Chondrocyte (in vitro differentiated cells): ENCODE measurements at places on chromosomes 1 and 21. TPM values are rescaled to one million over a fixed set of nuclear protein-coding genes. Genes with fewer than 3 reads are reported as not detected.

The SELENBP1 gene
- 5.7 to 11.1 TPM (median 8.9 TPM) in 3 replicates for total RNA-seq

The PTAFR gene
- total RNA-seq, result 0.07 to 0.10 TPM in 2 of 3 replicates, not detected in the other

The CFHR1 gene
- total RNA-seq, result not detected in 3 replicates

GRCh38 chr1:217331698-217332097 is 299.2 kb downstream of the GPATCH2 start:
- DNase-seq, result no peak

DNA sequence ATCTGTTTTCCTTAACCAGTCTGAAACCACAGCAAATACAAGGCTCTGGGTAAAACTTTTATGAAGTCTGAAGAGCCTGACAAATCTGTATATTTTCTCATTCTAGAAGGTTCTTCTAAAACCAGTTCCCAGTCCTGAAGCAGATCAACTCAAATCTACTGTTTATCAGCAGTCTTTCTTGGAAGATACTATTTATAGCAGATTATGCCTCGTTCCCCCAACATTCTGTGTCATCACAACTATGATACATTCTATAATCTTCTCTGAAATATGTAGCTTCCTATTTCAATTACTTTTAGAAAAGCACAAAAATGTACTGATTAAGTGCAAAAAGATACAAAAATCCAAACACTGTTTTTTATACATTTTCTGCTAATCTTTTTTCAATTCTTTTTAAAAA is 67.5 kb downstream of the NIBAN1 start:
- no peak for DNase-seq

GRCh38 chr1:26409191-26409807 is 1.3 kb upstream of the LIN28A start:
- DNase-seq, result no peak

GRCh38 chr1:30804822-30805221 is 47.2 kb upstream of the LAPTM5 start:
- no peak for DNase-seq

DNA sequence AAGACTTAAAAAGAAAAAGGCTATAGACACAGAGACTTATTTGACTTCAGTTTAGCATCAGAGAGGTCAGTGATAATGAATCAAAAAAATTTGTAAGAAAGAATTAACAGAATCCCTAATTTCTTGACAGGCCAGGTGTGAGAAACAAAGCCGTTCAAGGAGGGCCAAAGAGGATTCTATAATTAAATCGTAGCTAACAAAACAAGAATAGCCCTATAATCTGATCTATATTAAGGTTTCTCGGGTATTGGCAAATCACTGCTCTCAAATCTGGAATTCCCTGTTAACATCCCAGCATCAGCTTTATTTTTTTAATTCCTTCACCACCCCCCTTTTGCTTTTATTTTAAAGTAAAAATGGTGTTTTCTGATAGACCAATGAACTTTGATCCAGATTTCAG is 60.3 kb downstream of the PUM1 start:
- DNase-seq, result no peak

The ORC1 gene
- 0.95 to 5.1 TPM (median 1.2 TPM) in 3 replicates for total RNA-seq

GRCh38 chr1:215865060-215865459 is 298.0 kb downstream of the KCTD3 start:
- DNase-seq, result no peak

DNA sequence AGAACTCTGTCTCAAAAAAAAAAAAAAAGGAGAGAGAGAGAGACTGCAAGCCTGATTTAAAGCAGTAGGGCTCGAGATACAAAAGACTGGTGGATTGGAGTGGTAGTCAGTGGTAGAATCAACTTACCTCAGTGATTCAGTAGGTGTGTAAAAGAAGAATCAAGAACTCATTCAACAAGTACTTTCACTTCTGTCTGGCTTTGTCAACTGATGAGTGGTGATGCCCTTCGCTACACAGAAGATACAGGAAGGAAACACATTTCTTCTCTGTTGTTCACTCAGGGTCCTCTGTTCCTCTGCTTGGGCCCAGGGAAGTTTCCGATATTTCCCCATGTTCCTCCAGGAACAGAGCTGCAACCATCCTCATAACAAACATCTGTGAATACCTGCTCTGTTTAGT is 68.6 kb upstream of the COG2 start:
- DNase-seq, result no peak

The CCDC24 gene
- total RNA-seq, result 5.4 to 6.8 TPM (median 6.3 TPM) in 3 replicates

The HUNK gene
- 0.92 to 1.7 TPM (median 1.6 TPM) in 3 replicates for total RNA-seq

GRCh38 chr1:59457786-59458185 is 160.9 kb downstream of the FGGY start:
- no peak for DNase-seq

The CAMK2N1 gene
- 8.7 to 13.2 TPM (median 12.9 TPM) in 3 replicates for total RNA-seq

- no peak for DNase-seq
Observed at GRCh38 chr1:152034654-152035538, 1.9 kb downstream of the S100A11 start.

- no peak for DNase-seq
Observed at GRCh38 chr1:107273515-107273914, 132.7 kb downstream of the NTNG1 start.

GRCh38 chr1:21174654-21175323 is 1.9 kb downstream of the EIF4G3 start:
- no peak for DNase-seq

The KRTAP12-3 gene
- not detected in 3 replicates for total RNA-seq

- no peak for DNase-seq
Observed at GRCh38 chr1:163870666-163871065, 548.9 kb downstream of the NUF2 start.

The RCAN3 gene
- 14.5 to 16.2 TPM (median 15.2 TPM) in 3 replicates for total RNA-seq

DNA sequence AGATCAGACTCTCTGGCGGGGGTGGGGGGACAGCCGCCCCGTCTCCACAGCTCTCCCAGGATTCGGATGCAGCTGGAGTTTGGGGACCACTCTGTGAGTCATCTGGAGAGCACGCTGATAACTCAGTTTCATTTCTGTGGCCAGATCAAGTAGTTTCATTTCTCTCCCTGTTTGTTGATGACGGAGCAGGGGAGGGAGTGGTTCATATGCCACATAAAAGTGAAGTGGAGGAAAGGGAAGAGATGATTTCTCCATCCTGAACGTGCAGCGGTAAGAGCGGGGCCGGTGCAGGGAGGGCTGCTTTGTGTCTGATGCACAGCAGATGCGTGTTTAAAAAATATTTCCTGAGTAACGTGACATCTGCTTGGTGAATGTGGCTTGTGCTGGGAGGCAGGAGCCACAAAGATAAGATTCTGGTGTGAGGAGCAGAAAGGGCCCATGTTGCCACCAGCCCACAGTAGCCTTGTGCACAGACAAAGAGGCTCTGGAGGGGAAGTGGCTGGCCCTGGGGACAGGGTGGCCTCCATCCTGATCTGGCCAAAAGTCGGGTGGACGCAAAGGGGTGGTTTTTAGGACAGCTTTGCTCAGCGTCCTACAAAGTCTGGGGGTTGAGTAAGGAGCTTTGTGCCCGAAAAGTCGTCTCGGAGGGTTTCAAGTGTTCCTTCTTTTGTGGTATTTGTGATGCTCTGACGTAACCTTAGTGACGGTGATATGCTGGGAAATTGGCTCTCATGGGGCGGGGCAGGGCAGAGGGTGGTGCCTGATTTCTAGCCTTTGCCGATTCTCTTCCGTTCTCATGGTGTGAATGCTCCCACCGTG is at the start of gene MX2:
TSS of gene MX2 (plus strand) at position 242 of the 819 bp plus-strand sequence. CDS start 14,880 bp downstream, outside the sequence.
- no peak for DNase-seq

GRCh38 chr1:52550447-52550846 is 2.4 kb downstream of the TUT4 start:
- no peak for DNase-seq

DNA sequence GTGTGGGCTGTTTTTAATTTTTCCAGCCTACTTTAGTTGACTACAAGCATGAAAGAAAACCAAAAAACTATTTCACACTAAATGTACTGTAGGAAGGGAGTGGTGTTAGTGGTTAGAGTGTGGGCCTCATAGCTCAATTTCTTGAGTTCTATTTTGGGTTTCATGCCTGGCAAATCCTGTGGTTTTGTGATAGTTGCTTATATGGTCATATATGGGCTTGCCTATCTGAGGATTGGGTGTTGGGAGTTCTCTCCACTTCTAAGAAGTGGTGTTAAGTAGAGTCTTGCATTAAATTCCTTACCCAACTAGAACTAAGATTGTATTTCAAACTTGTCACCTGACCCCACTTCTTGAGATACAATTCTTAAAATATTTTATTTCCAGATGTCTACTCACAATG is 37.8 kb upstream of the COL11A1 start:
- DNase-seq, result no peak

DNA sequence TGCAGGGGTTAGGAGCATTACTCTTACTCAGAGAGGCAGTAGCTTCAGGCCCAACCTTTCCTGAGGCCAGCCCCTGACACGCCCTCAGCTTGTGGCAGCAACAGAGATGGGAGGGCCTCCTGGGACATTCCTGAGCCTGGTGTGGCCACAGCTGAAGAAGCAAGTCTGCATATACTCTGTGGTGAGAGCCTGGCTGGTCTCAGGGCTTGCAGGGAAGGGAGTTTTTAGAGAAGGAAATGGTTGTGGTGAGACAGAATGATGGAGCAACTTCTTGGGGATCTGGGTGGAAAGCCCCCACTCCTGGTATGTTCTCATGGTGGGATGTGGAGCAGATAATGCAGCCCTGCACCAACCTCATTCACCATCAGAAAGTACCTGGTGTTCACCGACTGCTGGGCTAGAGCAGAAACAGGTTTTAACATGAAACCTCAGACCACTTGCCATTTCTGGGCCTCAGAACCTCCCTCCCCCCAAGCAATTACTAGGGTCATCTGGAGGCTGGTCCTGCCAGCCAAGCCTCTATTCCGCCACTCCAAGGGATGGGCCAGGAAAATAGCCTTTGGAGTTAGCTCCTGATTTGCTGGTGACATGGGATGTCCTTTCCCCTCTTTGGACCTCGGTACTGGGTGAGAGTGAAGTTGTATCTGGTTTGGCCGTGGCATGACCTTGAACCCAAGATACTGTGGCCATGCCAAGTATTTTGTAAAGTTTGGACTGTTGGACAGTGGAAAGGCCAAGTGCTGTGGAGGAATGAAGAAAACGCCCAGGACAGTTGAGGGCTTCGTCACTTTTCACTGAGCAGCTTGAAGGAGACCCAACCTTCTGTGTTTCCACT is 28.1 kb upstream of the RNF19B start:
- no peak for DNase-seq

The SYTL1 gene
- total RNA-seq, result 0.82 to 1.2 TPM (median 0.85 TPM) in 3 replicates

The TNFRSF8 gene
- total RNA-seq, result not detected in 3 replicates

DNA sequence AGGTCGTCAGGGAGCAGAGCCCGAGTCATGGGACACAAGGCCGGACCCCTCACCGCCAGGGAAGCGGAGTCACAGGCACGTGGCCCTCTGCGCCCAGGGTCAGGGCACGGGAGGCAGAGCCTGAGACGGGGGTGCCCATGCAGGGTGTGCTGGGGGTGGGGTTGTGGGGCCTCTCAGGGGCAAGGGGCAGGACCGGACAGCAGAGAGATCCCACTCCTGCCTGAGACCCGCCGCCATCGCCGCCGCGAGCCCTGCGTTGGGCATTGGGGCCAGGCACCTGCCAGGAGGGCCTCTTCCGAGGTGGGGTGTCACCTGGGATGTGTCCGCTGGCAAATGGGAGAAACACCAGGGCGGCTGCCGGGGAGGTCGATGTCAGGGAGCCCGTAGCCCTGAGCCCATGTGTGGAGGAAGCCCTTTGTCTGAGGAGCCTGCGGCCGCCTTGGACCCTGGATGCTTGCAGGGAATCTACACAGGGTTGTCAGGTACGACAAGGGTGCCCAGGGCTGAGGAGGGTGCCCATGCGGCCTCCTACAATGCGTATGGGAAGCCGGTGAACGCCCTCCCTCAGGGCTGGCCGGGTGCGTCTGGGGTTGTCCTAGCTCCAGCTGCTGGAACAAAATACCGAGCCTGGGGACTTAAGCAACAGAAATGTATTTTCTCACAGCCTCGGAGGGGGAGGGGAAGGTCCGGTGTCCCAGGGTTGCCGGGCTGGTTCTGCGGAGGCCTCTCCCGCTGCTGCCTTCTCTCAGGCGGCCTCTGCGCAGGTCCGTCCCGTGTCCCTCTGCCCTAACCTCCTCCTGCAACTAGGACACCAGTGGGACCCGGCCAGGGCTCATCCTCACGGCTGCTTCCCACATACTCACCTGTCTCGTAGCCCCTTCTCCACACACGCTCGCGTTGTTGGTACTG is 16.4 kb upstream of the C1orf159 start:
- no peak for DNase-seq

DNA sequence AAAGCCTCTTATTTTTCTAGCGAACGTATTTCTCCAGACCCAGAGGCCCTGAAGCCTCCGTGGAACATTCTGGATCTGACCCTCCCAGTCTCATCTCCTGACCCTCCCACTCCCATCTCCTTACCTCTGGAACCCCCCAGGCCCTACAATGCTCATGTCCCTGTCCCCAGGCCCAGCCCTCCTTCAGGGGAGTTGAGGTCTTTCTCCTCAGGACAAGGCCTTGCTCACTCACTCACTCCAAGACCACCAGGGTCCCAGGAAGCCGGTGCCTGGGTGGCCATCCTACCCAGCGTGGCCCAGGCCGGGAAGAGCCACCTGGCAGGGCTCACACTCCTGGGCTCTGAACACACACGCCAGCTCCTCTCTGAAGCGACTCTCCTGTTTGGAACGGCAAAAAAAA is 68.7 kb downstream of the ALPL start:
- DNase-seq, result peak; percentile 59
